CD4-positive, CD25-positive, alpha-beta regulatory T cell (primary cell): ENCODE measurements at places on chromosomes 13 and 19.
A peak's percentile ranks its signal among the peaks of the same experiment; 100 is the strongest.

DNA sequence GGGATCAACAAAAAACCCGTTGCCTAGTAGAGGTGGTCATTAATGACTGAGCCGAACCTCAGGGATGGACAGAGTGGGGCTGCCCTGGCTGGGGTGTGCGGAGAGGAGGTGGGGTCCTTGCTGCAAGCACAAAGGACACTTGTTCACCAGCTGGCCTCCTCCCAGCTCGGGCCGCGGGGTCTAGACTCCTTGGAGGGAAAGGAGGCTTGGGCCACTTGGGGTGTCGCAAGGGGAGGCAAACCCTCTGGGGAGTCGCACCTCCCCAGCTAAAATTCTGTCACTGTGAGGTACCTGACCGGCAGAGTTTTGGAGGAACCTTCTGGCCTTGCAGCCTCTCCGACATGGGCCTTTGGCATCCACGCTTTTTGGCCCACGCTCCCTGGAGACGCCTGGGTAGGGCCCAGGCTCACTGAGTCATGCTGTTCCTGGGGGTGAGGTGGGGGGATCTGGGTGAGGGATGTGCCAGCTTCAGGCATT, 8.2 kb downstream of the KLHL26 start:
- no peaks in the 10 kb centered on the region for H3K27me3 ChIP-seq
- no peaks in the 10 kb centered on the region for H3K36me3 ChIP-seq
- no peak overlapping the region for H3K27ac ChIP-seq
- no peaks in the 10 kb centered on the region for H3K4me1 ChIP-seq

DNA sequence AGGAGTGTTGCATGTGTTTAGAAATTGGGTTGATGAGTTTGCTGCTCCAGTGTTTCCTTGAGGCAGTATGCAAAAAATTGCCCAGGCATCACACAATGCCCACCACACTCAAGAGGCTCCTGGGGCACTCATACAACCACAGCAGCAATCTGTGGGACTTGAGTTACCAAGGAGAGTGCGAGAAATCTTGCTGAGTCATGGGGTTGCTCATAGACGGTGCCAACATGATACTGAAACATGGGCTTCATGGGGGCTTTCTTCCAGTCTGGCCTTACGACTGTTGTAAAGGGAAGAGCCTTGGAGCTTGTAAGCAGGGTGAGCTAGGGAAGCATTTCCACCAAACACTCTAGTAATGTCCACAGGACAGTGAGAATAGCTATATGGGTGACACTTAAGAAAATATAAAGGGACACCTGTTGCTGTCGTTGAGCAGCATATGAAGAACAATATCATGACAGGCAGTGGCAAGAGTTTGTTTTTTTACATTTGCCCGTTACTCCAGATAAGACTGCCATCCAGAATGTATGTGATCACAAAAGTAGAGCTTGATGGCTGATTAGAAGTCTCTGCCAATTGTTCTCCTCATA, 1237.4 kb downstream of the UQCRFS1 start:
- no peak overlapping the region for H3K4me3 ChIP-seq
- H3K36me3 ChIP-seq, result no peaks in the 10 kb centered on the region
- no peak for DNase-seq
- H3K4me1 ChIP-seq, result no peaks in the 10 kb centered on the region
- H3K27ac ChIP-seq, result no peak overlapping the region

DNA sequence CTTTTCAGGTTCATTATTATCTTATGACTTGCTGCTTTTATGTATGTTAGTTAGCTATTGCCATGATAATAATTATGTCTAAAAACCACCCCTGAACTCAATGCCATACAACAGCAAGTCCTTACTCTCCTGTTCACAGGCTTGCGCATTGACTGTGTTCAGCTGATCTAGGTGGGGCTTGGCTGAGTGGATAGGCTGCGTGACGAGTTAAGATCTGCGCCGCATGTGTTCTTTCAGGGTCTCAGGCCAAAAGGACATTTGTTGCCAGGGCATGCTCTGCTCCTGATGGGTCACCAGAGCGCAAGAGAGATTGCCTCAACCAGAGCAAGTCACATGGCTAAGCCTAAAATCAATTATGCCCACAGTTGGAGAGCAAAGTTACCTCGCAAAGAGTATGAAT, 859 bp downstream of the ZNF568 start:
- H3K27me3 ChIP-seq, result no peaks in the 10 kb centered on the region
- peaks cover 41% of the 10 kb centered on the region for H3K36me3 ChIP-seq
- peak overlapping the region; percentile 88 for H3K27ac ChIP-seq
- peak overlapping the region; percentile 89 for H3K4me3 ChIP-seq
- DNase-seq, result no peak
- H3K4me1 ChIP-seq, result peaks cover 15% of the 10 kb centered on the region

- peaks cover 21% of the 10 kb centered on the region for H3K4me1 ChIP-seq
- no peak for DNase-seq
- H3K27me3 ChIP-seq, result peaks cover 16% of the 10 kb centered on the region
- H3K4me3 ChIP-seq, result no peak overlapping the region
- H3K27ac ChIP-seq, result no peak overlapping the region
Measured at GRCh38 chr13:110872034-110872767, 42.7 kb downstream of the ANKRD10 start.

DNA sequence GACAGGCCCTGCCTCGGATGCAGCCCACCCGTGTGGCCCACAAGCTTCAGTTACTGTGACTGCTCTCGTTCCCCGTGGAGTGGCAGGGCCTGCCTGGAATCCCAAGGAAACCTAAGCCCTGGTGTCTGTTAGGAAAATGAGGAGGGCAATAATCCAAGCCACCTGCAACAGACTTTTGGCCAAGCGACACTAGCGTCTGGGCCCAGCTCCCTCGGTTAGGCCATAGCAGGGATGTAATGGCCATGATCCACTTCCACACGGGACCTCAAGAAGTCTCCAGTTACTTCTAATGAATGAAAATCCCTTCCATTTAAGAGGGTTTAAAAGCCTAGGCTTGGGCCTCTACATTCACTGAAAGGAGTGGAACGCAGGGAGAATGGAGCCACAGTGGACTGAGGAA, 8.9 kb downstream of the ZC3H4 start:
- H3K27me3 ChIP-seq, result no peaks in the 10 kb centered on the region
- no peak overlapping the region for H3K4me3 ChIP-seq
- no peak for DNase-seq

- H3K4me1 ChIP-seq, result peaks cover 98% of the 10 kb centered on the region
- no peaks in the 10 kb centered on the region for H3K27me3 ChIP-seq
- H3K4me3 ChIP-seq, result peak overlapping the region; percentile 82
- peak overlapping the region; percentile 93 for H3K27ac ChIP-seq
Measured at GRCh38 chr19:16369664-16370576, 45.3 kb downstream of the KLF2 start.

- H3K4me1 ChIP-seq, result no peaks in the 10 kb centered on the region
- no peak overlapping the region for H3K4me3 ChIP-seq
- no peaks in the 10 kb centered on the region for H3K27me3 ChIP-seq
- no peak overlapping the region for H3K27ac ChIP-seq
Measured at GRCh38 chr13:82305588-82305987, 1576.7 kb downstream of the SLITRK1 start.

DNA sequence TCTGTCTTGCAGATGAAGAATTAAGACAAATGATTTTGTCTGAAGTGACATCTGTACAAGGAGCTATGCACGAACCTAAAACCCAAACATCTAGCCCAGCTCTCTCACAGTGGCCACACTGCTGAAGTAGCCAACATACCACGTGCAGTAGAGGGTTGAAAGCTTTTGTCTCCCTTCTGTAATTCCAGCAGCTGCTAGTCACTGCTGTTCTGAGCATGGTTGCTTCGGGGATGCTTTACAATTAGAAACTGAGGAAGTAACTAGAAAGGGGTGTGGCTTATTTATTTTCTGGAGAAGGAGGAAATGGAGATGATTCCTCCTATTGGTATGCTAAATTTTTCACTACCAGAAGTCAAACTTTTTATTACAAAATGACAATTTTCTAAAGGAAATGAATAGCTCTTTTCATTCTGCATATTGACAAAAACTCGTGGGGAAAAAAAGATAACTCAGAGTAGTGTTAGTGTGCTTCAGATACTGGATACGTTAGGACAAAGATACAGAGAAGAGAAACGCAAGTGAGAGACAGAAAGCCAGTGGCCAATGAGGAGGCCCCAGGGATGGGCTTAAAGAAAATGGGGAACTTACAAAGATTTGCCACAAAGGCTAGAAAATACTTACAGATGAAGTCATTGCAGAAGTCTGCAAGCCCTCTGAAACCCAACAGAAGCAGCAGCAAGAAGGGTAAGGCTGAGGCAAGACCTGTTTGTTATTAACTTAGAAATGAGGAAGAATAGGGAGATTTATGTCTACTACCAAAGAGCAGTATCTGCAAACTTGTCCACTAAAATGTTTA, 192.7 kb upstream of the MIR17HG start:
- H3K36me3 ChIP-seq, result no peaks in the 10 kb centered on the region
- DNase-seq, result no peak
- H3K4me3 ChIP-seq, result no peak overlapping the region

- H3K36me3 ChIP-seq, result no peaks in the 10 kb centered on the region
- no peaks in the 10 kb centered on the region for H3K27me3 ChIP-seq
- DNase-seq, result no peak
- H3K27ac ChIP-seq, result no peak overlapping the region
- H3K4me3 ChIP-seq, result no peak overlapping the region
Measured at GRCh38 chr13:110475117-110475516, 86.4 kb downstream of the RAB20 start.

DNA sequence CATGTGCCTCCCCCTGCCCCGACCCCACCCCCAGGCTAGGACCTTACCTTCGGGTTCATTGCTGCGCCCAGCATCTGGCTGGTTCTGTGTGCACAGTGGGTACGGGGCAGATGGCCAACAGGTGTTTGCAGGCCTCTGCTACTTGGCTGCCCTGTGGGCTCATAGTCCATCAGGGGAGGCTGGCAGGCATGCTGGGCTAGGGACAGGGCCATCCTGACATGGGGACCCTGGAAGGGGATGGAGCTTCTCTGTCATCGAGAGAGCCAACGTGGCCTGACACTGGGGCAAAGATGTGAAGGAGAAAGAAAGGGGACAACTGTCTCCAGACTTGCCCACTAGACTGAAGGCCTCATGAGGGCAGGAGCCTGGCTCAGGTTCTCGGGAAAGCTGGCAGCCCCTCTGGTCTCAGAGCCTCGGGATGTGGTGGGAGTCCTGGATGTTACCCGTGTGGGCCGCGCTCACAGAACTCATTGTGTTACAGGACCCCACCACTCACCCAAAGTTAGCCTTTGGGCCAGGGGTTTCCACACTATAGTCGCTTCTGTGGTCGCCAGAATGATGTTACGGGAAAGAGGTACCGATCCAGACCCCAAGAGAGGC, 4.7 kb downstream of the ZNF536 start:
- H3K27me3 ChIP-seq, result peaks cover 11% of the 10 kb centered on the region
- H3K4me3 ChIP-seq, result no peak overlapping the region
- H3K36me3 ChIP-seq, result no peaks in the 10 kb centered on the region
- no peak for DNase-seq

- no peak for DNase-seq
- H3K36me3 ChIP-seq, result no peaks in the 10 kb centered on the region
- H3K27me3 ChIP-seq, result no peaks in the 10 kb centered on the region
- no peak overlapping the region for H3K4me3 ChIP-seq
Measured at GRCh38 chr13:65609350-65609749, 1620.8 kb downstream of the PCDH9 start.

DNA sequence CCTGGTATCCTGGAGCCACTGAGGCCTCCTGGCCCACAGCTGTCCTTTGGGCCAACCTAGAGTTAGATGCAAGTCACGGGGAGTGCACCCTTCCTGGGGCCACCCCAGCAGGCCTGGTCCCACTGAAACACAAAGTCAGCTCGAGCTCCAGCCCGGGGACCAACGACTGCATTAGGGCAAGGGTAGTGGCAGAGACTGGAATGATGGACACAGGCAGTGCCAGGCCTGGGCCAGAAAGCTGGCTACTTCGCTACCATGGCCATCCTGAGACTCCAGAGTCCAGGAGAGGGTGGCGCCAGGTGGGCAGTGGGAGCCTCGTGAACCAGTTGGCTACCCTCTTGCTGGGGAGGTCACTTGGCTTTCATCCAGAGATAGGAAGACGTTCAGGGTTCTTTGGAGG, 22.2 kb upstream of the RNF17 start:
- no peaks in the 10 kb centered on the region for H3K27me3 ChIP-seq
- H3K36me3 ChIP-seq, result no peaks in the 10 kb centered on the region
- no peak overlapping the region for H3K27ac ChIP-seq
- no peaks in the 10 kb centered on the region for H3K4me1 ChIP-seq
- no peak for DNase-seq

DNA sequence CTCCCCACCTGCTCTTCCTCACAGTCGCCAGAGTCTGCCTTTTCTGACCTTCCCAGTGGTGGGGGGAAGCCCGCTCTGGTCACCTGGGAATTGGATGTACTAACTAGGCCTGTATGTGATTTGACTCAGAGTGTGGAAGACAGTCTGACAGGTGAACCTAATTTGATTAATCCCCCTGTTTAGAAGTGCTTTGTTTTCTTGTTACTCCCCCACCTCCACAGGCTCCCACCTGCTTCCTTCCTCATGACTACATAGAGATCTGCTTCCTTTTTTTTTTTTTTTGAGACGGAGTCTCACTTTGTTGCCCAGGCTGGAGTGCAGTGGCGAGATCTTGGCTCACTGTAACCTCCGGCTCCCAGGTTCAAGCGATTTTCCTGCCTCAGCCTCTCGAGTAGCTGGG, 44.0 kb downstream of the COG3 start:
- no peaks in the 10 kb centered on the region for H3K27me3 ChIP-seq
- no peaks in the 10 kb centered on the region for H3K4me1 ChIP-seq
- DNase-seq, result no peak
- peaks cover 76% of the 10 kb centered on the region for H3K36me3 ChIP-seq
- no peak overlapping the region for H3K27ac ChIP-seq
- H3K4me3 ChIP-seq, result no peak overlapping the region

- no peaks in the 10 kb centered on the region for H3K27me3 ChIP-seq
- no peaks in the 10 kb centered on the region for H3K36me3 ChIP-seq
- DNase-seq, result no peak
- no peak overlapping the region for H3K4me3 ChIP-seq
- H3K4me1 ChIP-seq, result peaks cover 6% of the 10 kb centered on the region
Measured at GRCh38 chr19:33064458-33064791, 263 bp downstream of the RHPN2 start.

GRCh38 chr13:73412933-73413332, 354.1 kb downstream of the KLF5 start:
- no peak overlapping the region for H3K4me3 ChIP-seq
- no peaks in the 10 kb centered on the region for H3K4me1 ChIP-seq
- H3K27ac ChIP-seq, result no peak overlapping the region
- H3K36me3 ChIP-seq, result no peaks in the 10 kb centered on the region

DNA sequence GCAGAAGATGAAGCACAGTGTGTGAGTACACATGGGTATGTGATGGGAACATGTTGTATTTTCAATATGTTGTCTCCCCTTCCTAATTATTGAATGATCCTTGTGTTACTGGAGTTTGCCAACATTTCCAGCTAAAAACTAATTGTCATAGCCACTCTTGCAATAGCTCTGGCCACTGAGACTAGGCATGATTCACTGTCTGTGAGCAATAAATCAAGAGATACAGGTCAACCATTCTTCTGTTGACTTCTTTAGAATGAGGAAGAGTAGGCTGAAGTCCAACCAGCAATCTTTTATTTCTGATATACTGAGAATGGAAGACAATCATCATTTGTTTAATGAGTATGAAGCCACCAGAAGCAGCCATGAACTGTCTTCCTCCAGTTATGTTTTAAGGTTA, 413.9 kb downstream of the SLITRK5 start:
- H3K4me1 ChIP-seq, result no peaks in the 10 kb centered on the region
- no peak for DNase-seq
- no peaks in the 10 kb centered on the region for H3K36me3 ChIP-seq

- no peak overlapping the region for H3K27ac ChIP-seq
- peaks cover 21% of the 10 kb centered on the region for H3K4me1 ChIP-seq
- no peaks in the 10 kb centered on the region for H3K27me3 ChIP-seq
- no peak overlapping the region for H3K4me3 ChIP-seq
Measured at GRCh38 chr19:6521718-6522646, 8.8 kb upstream of the TNFSF9 start.
